HFF-Myc (cell line): ENCODE measurements at places on chromosomes 4 and X.

DNA sequence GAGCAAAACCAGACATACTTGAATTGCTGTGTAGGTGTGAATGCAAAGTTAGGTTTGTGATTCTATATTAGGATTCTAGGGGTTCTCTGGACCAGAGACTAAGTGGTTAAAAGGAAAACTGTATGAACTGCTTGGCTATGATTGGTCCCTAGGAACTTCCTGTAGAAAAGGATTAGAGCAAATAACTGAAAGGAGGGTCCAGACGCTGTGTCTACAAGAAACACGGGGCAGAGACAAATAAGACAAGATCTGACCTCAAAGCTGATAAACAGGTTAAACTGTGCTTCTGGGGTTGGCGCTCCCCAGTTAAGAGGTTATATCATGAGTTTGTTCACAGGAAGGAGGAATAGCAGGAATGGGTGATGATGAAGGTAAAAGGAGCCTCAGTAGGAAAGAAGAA, 183.6 kb downstream of the MGST2 start:
- no peak for DNase-seq

GRCh38 chr4:183504930-183505610, at the start of gene ING2:
TSS of gene ING2 (plus strand) at chr4:183505058. CDS start at chr4:183505196, 138 bp downstream.
- no peak for DNase-seq

GRCh38 chr4:40409835-40410234, 74.7 kb downstream of the CHRNA9 start:
- peak; percentile 3 for DNase-seq

GRCh38 chr4:99156992-99157391, 12.9 kb upstream of the ADH4 start:
- no peak for DNase-seq

- no peak for DNase-seq
Observed at GRCh38 chrX:39542316-39542715, 555.4 kb downstream of the BCOR start.

- DNase-seq: no peak
Observed at GRCh38 chr4:84870398-84871163, 95.9 kb downstream of the WDFY3 start.

GRCh38 chrX:111071542-111072277, 24.3 kb upstream of the PAK3 start:
- no peak for DNase-seq

- no peak for DNase-seq
Observed at GRCh38 chrX:109600237-109600651, 24.7 kb downstream of the KCNE5 start.

GRCh38 chr4:147984065-147984777, 252.3 kb downstream of the ARHGAP10 start:
- DNase-seq: peak; percentile 38

DNA sequence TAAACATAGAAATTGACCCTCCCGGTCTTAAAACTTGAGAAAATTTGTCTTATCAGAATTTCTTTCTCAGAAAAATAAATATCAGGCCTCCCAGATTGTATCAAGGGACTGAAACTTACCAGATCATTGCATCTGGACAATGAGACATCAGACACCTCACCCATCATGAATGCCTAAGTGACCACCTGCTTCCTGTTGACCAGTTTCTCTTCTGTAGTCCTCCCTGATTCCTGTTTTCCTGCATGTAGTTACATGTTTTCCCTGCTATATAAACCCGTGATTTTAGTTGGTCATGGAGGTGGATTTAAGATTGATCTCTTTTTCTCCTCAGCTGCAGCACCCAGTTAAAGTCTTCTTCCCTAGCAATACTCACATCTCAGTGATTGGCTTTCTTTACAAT, 548.1 kb downstream of the PPP4R3C start:
- no peak for DNase-seq

DNA sequence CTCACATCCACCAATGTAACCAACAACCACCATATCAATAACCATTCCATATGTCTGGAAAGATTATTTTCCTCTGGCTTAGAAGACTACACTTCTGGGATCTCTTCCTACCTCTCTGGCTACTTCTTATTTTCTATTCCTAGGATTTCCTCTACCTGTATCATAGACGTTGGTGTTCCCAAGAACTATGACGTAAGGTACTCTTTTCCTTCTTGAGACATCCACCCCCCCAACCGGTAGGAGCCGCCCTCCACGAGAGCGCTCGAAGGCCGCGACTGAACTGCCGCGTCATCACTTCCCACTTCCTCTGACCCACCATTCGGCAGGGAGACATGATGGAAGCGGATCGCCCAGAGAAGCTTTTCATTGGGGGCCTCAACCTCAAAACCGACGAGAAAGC, at the start of gene RBMXL3:
Gene RBMXL3, plus strand, starts transcription at position 301 of the 400 bp plus-strand sequence. Its CDS starts 32 bp downstream, at position 333.
- no peak for DNase-seq

- DNase-seq: no peak
Observed at GRCh38 chr4:3332498-3332897, 39.7 kb downstream of the RGS12 start.

GRCh38 chr4:162241857-162242256, 78.1 kb upstream of the FSTL5 start:
- no peak for DNase-seq

DNA sequence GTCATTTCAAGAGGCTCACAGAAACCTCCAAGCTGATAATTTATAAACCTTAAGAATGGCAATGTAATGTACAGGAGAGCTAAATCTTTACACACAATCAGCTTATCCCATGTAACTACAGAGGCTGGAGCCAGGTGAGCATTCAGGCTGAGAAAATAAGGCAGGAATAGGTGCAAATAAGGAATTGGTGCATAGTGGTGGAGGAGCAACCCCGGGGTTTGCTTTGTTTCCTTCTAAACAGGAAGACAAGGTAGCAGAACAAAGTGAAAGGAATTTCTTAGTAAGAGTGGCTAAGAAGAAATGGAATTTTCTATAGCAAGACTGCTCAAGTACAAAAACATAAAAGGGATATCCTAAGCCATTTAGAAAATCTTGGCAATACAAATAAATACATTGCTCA, 82.4 kb downstream of the NR3C2 start:
- no peak for DNase-seq

DNA sequence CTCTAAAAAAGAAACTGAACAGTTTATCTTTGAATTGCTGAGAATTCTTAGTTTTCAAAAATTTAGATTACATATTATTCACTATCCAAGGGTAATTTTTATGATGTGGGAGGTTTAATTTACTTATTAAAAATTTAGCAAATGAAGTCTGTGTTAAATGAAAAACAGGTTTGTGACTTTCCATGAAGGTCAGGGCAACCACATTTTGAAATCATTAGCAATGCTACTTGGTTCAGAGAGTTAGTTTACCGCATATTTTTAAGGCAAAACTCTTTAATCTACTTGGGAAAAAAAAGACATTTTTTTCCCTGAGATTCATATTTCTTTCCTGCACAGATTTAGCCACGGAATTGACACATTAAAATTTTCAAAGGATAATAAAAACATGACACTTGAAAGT, 37.3 kb upstream of the PRSS12 start:
- no peak for DNase-seq

- no peak for DNase-seq
Observed at GRCh38 chrX:57899064-57899463, 11.2 kb downstream of the ZXDA start.

DNA sequence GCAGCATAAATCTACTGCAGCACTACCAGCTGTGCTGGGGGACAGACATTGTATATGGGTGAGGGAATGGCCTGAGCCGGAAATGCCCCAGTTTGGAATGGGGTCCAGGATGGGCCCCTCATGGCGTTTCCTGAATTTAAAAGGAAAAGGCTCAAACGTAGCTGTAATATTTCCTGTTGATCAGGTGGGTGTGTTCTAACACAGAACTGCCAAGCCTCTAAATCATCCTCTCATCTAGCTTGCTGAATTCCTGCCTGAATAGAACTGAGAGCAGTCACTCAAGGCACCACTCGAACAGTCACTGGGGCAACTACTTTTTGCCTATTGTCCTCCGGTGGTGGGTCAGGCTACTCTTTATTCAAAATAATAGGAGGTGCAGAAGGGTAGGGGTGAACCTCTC, 28.7 kb downstream of the ADH6 start:
- no peak for DNase-seq

DNA sequence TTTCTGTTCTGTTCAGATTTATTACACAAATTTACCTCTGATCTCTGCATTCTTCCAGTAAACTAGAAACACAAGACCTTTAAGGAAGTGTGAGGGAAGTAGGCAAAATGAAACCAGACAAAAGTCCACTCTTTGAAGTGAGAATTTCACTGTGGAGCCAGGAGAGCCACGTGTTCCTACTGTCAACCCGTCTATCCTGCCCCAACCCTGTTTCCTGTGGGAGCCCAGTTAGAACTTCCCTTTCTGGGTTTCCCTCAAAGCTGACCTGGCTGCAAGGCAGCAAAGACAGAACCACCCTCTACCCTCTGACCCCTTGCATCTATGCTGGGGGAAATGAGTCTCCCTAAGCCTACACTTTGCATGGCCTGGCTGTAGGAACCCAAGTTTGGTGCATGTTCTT, 40.0 kb downstream of the TMEM144 start:
- DNase-seq: no peak

GRCh38 chr4:89641367-89641687, 195.6 kb downstream of the SNCA start:
- no peak for DNase-seq

DNA sequence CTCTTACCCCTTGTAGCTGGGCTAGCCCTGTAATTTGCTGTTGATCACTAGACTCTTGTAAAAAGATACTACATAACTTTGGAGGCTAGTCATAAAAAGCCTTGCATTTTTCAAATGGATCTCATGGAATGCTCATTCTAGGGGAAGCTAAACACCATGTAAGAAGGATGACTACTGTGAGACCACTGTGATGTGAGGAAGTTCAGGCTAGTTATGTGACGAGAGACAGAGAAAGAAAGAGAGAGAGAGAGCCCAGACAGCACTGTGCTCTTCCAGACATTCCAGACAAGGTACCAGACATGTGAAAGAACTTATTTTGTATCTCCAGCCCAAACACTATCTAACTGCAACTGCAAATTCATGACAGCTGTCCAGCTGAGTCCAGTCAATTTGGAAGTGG, 404.6 kb upstream of the PITX2 start:
- DNase-seq: no peak

- no peak for DNase-seq
Observed at GRCh38 chrX:53440621-53441517, 6.7 kb upstream of the HSD17B10 start.

- no peak for DNase-seq
Observed at GRCh38 chrX:77953302-77953701, 16.1 kb downstream of the PGAM4 start.

DNA sequence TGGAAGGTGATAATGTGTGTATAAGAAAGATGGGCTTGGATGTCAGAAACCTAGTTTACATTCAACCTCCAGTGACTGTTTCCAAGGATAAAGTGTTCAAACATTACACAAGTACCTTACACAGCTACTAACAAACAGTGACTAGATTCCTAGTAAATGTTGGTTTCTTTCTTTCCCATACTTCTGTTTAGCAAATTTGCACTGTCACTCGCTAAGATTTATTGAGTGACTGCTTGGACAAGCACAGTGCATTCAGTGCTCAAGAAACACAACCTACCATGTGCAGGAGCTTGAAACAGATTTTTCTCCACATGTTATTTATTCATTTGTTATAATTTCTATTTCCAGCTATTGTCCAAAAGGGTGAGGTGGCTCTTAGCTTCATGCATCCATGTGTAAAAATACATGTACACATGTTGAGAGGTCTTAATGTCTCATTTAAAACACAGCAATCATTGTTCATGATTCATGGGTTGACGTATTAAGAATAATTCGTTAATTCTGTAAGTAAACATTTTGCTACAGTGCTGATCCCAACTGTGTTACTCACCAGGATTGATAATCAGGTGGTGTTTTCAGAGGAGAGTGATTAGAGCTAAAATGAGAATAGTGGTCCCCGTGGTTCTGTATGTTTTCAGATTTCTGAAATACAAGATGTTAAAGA, 153.0 kb downstream of the DCLK2 start:
- no peak for DNase-seq

DNA sequence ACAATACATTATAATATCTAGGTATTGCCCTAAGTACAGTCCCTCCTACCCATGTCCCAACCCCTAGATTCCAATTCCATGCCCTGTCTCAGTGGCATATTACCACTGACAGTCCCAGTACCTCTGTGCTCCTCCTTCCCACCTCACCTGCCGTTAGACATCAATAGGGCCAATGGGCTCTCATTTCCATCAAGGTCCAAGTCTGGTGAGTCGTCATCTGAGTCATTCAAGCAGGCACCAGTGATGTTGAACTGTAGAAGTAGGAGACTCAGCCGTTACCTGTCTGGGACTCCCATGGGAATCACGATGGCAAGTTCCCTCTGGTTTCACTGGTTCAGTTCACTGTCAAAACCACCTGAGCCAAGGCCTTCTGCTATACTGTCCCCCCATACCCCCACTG, 51.7 kb downstream of the PHF8 start:
- DNase-seq: no peak

- DNase-seq: no peak
Observed at GRCh38 chr4:152572417-152573086, 36.7 kb upstream of the FBXW7 start.

GRCh38 chr4:176844448-176844847, 51.7 kb upstream of the VEGFC start:
- no peak for DNase-seq

DNA sequence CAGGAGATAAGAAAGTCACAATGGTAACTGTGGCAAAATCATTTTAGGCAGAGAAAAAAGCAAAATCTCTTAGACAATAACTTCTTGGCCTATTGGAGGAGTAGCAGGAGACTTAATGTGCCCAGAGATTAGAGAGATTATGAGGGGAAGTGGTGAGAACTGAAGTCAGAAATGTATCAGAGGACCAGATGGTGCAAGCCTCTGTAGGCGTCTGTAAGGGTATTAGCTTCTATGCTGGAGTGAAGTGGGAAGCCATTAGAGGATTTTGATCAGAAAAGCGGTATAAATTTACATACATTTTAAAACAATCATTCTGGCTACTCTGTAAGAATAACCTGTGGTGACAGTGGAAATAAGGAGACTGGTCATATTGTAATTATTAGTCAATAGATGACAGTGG, 236.7 kb downstream of the FAT4 start:
- DNase-seq: no peak

GRCh38 chrX:39642071-39642470, 455.7 kb downstream of the BCOR start:
- no peak for DNase-seq

DNA sequence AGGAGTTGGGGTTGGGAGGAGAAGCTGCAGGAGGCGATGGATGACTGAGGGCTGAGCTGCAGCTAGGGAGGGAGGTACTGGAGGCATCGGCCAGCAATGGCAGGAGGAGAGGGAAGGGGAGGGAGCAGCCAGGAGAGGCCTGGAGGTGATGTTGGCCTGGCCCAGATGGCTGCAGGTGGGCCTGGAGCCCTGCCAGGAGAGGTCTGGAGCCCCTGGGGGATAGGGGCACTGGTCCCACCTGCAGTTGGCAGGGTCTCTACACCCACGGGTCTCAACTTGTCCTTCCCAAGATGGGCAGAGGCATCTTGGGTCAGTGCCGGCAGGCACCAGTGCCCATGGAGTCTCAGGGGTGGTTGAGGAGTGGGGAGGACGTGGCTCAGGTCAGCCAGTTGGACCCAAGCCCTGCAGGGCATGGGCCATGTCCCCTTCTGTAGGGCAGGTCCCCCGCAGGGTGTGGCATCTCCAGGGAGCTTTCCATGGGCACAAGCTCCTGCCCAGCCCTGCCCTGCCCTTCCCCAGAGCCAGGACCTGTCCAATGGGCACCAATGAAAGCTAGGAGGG, 2.7 kb upstream of the MXD4 start:
- no peak for DNase-seq

GRCh38 chrX:123468481-123468880, 264.4 kb downstream of the THOC2 start:
- no peak for DNase-seq

- no peak for DNase-seq
Observed at GRCh38 chr4:56976283-56976836, 1.0 kb downstream of the NOA1 start.

GRCh38 chrX:140502491-140503237, 2.2 kb downstream of the SOX3 start:
- no peak for DNase-seq
